ENCODE measurements at places on chromosomes 11 and 22.

- DNase-seq, result no peak
These were observed 5.5 kb upstream of the PACS1 start for GRCh38 chr11:66064571-66064970.

DNA sequence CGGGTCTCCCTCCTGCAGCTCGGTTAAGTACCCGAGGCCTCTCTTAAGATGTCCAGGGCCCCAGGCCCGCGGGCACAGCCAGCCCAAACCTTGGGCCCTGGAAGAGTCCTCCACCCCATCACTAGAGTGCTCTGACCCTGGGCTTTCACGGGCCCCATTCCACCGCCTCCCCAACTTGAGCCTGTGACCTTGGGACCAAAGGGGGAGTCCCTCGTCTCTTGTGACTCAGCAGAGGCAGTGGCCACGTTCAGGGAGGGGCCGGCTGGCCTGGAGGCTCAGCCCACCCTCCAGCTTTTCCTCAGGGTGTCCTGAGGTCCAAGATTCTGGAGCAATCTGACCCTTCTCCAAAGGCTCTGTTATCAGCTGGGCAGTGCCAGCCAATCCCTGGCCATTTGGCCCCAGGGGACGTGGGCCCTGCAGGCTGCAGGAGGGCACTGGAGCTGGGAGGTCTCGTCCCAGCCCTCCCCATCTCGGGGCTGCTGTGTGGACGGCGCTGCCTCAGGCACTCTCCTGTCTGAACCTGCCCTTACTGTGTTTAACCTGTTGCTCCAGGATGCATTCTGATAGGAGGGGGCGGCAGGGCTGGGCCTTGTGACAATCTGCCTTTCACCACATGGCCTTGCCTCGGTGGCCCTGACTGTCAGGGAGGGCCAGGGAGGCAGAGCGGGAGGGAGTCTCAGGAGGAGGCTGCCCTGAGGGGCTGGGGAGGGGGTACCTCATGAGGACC, 25.0 kb downstream of the FADS3 start:
- DNase-seq, result no peak

- no peak for DNase-seq
These were observed 197.2 kb upstream of the ANO3 start for GRCh38 chr11:26134481-26135355.

DNA sequence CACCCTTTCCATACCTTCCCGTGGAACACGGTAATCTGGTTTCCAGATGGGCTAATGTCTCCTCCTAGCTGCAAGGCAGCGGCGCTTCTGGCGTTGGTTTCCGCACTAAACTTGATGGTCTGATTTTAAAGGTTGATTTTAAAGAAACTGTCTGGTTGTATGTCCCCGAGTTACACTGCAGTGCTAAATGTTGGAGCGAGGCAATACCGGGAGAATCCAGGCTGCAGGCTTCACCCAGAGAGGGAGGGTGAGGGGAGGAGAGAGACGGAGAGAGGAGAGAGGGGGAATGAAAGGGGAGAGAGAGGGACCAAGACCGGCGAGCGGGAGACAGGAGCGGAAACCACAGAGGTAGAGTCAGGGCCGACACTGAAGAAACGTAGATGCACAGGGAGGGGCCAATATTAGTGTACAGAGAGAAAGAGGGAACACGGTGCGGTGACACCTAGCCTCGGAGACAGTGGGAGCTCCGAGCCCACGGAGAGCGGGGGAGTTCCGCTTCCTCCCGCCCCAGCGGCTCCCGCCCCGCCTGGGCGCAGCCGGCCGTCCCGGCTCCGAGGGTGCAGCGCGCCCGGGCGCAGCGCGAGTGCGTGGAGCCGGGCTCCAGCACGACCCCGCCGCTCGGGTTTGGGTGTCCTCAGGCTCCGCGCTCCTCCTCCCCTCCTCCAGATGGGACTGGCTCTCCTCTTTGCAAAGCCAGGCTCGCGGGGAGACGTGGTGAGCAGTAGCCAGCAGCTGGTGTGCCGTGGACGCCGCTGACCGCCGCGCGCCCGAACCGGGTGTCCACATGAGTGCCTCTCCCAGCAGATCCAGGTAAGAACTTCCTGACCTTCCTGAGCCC, 71.9 kb upstream of the GRAMD1B start:
- DNase-seq, result no peak

DNA sequence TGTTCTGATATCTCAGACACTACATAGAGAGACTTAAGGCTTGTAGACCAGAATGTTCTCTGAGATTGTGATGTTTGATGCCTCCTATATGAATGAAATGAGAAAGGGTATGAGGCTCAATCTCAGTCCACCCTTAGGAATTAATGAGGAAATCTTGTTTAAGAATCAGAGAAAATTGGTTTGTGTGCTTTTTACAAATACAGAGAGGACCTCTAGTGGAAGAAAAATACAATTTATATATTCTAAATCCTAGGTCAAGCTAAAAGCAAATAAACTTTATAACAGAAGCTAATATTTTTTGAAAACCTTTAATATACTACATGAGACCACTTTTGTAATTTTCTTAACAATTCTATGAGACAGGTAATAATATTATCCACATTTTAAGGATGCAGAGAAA, 5.0 kb upstream of the OR52H1 start:
- no peak for DNase-seq

- DNase-seq, result no peak
These were observed 28.9 kb upstream of the ZBED5 start for GRCh38 chr11:10886652-10887250.

- DNase-seq, result no peak
These were observed 29.4 kb downstream of the IL18 start for GRCh38 chr11:112134473-112134872.

GRCh38 chr11:132220474-132220873, 850.1 kb downstream of the NTM start:
- DNase-seq, result no peak

DNA sequence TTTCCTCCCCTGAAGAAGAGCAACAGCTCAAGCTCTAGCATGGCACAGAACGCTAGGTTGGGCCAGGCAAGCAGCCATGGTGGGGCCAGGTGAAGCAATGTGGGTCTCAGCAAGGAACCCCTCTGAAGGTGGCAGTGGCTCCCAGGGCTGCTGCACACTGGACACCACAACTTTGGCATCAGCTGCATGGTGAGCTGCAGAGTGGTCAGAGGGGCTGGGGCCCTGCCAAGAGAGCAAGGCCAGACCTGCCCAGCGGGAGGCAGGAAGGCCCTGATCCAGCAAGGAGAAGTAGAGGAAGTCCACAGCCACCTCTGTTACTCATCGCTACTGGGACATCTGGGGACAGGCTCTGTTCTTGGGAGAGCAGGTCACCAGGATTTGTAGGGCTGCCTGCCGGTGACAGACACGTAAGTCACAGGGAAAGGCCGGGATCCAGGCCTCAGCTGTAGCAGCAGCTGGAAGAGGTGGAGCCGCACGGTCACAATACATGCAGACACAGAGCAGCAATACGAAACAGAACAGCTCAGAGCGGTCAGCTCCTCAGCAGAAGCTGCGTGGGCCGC, 12.4 kb downstream of the CYB561A3 start:
- DNase-seq, result no peak

GRCh38 chr22:37228106-37229011, 15.7 kb downstream of the RAC2 start:
- DNase-seq, result no peak

GRCh38 chr11:90434858-90435257, 212.0 kb upstream of the CHORDC1 start:
- no peak for DNase-seq

GRCh38 chr22:45776313-45776585, 104.6 kb downstream of the ATXN10 start:
- no peak for DNase-seq

DNA sequence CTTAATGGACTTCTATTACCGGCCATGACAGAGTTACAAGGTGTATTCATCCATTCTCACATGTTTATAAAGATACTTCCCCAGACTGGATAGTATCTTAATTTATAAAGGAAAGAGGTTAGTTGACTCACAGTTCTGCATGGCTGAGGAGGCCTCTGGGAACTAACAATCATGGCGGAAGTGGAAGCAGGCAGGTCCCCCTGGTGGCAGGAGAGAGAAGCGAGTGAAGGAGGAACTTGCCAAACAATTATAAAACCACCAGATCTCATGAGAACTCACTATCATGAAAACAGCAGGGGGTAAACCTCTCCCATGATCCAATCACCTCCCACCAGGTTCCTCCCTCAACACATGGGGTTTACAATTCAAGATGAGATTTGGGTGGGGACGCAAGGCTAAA, 170.0 kb upstream of the PDGFD start:
- no peak for DNase-seq

- DNase-seq, result no peak
These were observed 913.8 kb upstream of the CHORDC1 start for GRCh38 chr11:91136631-91137030.

GRCh38 chr11:37786214-37786755, 1188.2 kb upstream of the RAG2 start:
- DNase-seq, result no peak

DNA sequence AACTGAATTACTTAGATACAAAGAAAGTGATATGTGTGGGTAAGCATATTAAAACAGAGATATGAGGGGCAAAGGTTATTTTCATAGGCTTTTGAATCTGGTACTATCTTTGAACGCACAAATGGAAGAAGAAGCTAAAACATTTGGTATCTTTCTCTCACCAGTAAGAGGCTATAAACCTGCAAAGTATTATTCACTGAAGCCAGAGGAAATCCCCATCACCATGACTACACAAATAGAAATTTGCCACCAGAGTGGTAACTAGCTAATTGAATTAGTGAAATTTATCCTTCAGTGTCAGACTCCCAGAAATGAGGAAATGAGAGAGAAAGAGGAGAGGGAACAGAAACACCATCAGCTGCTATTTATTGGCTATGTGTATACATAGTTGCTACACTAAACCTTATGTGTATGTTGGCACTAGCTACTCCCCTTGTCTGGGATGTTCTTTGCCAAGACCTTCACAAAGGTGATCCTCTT, 503.4 kb downstream of the DLG2 start:
- DNase-seq, result no peak

GRCh38 chr22:17120711-17121232, 388 bp downstream of the TMEM121B start:
- DNase-seq, result no peak

DNA sequence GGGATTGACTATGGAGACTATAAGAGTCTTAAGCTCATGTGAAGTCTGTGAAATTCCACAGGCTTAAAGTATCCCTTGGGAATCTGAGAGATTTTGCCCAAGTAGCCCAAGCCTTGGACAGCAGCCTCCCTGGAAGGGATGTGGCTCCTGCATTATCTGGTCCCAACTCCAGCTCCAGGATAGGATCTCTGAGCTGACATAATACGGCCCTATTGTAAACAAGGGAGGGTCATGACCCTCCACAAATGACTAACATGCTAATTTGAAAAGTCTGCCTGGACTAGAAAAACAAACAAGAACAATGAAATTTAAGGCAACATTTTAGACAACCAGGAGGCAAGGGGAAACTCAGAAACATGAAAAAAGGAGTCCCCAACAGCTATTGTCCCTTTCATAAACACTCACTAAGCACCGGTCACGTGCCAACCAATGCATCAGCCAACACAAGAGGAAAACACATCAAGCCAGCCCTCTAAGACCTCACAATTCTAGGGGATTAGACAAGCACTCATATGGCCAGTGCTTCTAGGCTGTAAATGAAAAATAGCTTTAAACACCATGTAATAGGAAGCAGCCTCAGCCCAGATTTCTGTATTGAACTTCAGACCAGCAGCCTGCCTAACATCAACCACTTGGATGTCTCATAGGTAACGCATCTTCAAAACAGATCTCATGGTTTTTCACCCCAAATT, 101.2 kb upstream of the TIMP3 start:
- DNase-seq, result no peak

- DNase-seq, result no peak
These were observed 130.1 kb upstream of the DDI1 start for GRCh38 chr11:103906291-103906867.

- DNase-seq, result no peak
These were observed 11.6 kb downstream of the MISFA start for GRCh38 chr11:18611196-18611595.

GRCh38 chr22:19719488-19720021, 3.8 kb upstream of the GP1BB start:
- no peak for DNase-seq

DNA sequence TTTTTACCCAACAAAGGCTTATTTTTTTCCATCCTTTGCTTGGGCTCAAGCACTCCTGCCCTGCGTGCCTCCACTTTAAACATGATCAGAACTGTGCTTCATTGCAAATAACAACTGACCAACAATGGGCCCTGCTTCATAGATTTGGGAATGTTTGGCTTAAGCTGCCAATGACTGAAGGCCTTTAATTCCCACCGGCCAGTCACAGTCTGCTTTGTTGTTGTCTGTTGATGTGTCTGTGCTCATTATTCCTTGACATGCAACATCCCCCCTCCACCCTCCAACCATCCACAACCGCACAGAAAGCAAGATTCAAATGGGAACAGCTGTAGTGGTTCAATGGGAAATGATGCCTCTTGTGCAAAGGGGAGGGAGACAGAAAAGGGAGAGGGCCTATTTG, 23.0 kb downstream of the PAX6 start:
- no peak for DNase-seq

DNA sequence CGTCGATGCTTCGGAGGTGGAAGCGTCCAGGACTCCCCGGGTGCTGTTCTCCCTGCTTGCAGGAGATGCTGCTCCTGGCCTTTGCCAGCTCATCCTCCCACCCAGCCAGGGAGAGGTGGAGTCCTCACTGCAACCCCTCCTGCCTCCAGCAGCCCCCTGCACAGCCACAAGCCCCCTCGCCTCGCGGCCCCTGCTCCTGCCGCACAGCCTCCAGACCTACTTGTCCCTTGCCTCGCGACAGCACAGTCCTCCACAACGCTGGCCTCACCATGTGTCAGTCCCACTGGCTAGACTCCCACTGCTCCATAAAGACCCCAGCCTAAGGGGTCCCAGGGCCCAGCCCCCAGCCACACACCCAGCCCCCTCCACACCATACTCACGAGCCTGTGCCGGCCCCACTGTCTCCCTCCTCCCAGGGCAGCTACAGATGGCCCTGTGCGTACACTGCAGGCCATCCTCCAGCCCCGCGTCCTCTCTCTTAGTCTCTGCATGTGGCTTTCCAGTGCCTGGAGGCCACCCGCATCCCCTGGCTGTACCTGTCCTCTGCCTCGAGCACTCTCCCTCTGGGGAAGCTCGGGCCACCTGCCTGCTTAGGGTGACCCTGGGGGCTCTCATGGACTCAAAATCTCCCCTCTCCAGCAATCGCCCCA, 91.5 kb downstream of the CELSR1 start:
- DNase-seq, result no peak

DNA sequence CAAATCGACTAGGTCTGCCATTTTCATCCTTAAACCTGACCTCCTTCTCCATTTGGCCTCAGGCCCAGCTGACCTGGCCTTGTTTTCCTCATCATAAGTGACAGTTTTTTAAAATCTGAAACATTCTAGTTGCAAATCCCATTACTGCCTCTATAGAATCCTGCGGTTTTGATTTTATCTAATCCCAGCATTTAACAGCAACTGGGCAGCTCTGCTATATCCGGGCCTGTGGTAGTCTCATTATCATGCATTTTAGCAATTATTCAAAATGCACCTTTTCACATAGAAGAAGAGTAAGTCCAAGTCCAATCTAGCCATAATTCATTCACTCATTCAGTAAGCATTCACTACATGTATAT, 28.6 kb upstream of the BIRC3 start:
- no peak for DNase-seq

Data from right atrium auricular region (tissue), 2 donors.